ENCODE measurements at places on chromosomes 1 and 21. TPM values are rescaled to one million over a fixed set of nuclear protein-coding genes. Genes with fewer than 3 reads are reported as not detected.

The KIF21B gene
- 0.37 TPM for total RNA-seq

The OR10Z1 gene
- 0.22 TPM for total RNA-seq

The LRRC41 gene
- total RNA-seq: 86.3 TPM

The LCE1F gene
- total RNA-seq: not detected

The CYYR1 gene
- 0.12 TPM for total RNA-seq
